Activated naive CD4-positive, alpha-beta T cell treated with anti-CD3 and anti-CD28 coated beads for 36 hours (primary cell): ENCODE measurements at places on chromosomes 7 and 10.
A peak's percentile ranks its signal among the peaks of the same experiment; 100 is the strongest.

GRCh38 chr10:43121444-43121843, 16.8 kb upstream of the CSGALNACT2 start:
- DNase-seq: peak; percentile 43

GRCh38 chr10:8305876-8306652, 251.6 kb downstream of the GATA3 start:
- DNase-seq: no peak

DNA sequence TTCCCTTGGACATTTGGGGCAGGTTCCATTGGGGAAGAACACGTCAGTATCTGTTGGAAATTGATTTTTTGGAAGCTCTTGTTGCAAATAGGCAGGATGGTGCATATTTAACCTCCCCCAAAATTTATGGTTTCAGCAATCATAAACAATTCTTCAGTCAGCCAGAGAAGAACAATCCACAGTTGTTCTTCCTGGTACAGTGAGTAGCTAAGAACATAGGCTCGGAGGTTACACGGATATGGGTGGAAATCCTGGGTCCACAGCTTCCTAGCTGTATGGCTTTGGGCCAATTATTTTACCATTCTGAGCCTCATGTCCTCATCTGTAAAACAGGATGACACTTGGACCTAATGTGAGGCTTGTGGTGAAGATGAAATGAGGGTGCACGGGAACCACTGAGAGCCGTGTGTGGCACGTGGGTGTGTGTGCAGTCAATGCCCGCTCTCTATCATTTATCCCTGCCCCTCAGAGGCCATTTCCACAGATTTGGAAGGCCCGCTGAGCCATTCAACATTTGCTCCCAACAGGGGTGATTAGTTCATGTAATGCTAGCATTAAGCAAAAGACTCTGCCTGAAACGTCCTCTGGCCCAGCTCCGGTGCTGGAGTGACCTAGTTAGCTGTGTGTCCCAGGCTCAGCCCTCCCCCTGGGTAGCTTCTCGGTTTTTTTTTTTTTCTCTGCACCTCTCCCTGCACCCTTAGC, 9.7 kb downstream of the CAMK1D start:
- peak; percentile 28 for DNase-seq

- no peak for DNase-seq
These were observed 231.9 kb upstream of the PPP2R2D start for GRCh38 chr10:131668903-131669302.

DNA sequence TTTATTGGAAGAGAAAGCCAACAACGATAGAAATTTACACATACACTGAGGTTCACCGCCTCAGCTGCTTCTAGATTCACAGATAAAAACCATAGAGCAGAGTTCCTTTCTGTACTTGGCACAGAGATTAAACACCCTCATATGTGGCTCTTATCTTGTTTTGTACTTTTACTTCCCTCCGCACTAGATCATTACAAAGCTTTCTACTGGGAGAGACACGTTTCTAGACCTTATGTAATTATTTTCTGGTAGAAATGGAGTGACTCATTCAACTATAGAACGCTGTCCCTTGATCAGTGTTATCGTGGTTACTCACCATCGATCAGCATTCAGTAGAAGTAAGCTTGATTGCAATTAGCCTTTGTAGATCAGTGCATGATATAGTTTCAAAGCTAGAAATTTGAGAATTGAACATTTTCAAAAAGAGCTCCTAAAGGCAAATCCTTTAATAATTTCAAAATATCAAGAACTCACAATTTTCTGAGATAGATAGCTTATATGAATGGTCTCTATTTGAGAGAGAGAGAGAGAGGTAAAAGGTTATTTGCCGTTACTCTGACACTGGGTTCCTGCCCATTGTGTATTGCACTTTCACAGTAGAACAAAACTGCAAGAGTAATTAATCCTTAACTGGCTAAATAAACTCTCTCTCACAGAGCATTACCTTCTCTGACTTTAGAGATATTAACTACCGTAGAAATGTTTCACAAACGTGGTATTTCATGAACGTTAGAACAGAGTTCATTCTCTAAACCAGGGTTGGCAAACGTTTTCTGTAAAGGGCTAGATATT, 26.1 kb upstream of the DNAJC1 start:
- no peak for DNase-seq

GRCh38 chr7:155871211-155871610, 58.9 kb upstream of the SHH start:
- no peak for DNase-seq

- DNase-seq: no peak
These were observed 134.4 kb upstream of the CDK1 start for GRCh38 chr10:60643874-60644273.

GRCh38 chr10:116848944-116849247, 403 bp upstream of the ENO4 start:
- DNase-seq: no peak

- DNase-seq: peak; percentile 98
These were observed 72.6 kb downstream of the PFKFB3 start for GRCh38 chr10:6275022-6275997.

- peak; percentile 10 for DNase-seq
These were observed 166.5 kb downstream of the TMEM26 start for GRCh38 chr10:61286686-61287085.
